Activated CD4-positive, CD25-positive, alpha-beta regulatory T cell (primary cell): ENCODE measurements at places on chromosomes 6 and 20.

DNA sequence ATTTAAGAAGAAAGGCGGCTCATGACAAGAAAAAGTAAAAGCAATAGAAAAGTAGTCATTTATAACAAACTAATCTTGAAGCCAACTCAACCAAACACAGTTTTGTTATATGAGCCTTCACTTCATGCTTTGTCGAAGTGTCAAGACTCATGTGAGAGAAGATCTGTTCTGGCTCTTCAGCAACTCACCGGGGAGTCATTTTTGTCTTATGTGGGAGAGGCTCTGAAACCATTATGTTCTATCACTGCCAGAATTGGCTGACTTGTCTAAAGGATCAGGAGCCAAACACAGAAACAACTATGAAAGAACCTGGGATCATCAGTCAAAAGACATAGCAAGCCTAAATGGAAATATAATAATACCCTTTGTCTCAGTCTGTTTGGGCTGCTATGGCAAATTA, 105.2 kb downstream of the CDK19 start:
- DNase-seq: no peak

- no peak for DNase-seq
Observed at GRCh38 chr6:36110050-36110449, 20.3 kb upstream of the MAPK13 start.

GRCh38 chr6:47241742-47242482, 67.8 kb downstream of the TNFRSF21 start:
- no peak for DNase-seq

- no peak for DNase-seq
Observed at GRCh38 chr6:121430514-121431460, 4.7 kb upstream of the GJA1 start.

DNA sequence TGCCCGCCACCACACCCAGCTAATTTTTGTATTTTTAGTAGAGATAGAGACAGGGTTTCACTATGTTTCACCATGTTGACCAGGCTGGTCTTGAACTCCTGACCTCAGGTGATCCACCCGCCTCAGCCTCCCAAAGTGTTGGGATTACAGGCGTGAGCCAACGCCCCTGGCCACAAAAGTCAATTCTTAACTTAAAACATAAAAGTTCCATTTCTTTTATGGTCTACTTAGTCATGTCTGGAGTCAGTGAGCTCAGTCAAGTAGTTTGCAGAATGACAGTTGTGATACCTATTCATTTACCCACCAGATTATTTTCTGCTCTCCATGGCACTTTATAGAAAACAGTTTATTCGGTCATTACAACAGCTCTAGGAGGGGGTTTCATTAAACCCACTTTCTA, 103.1 kb upstream of the ESR1 start:
- DNase-seq: no peak

DNA sequence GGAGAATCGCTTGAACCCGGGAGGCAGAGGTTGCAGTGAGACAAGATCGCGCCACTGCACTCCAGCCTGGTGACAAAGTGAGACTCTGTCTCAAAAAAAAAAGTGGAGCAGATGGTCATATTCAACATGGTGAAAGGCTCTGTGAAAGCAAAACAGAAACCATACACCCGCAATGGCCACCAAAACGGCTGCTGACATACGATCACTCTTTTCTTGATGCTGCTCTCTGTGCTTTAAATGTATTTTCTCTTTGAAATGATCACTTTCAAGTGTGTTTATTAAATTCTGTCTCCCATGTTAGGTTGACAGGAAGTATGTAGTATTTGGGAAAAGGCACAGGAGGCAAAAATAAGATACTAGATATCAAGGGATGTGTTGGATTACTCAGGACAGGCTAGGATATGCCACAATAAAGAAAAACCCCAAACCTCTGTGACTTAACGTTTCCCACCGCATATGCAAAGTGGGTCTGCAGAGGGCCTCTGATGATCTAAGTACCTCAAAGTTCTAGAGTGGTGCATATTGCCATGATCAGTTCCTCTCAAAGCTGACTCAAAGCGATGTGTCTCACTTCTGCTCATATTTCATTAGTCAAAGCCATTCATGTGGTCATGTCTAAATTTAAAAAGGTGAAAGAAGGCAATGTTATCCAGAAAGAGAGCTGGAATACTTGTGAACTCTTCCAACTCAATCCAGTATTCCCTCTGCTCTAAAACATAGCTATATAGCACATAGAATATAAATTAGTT, 155.1 kb upstream of the SOX4 start:
- DNase-seq: no peak

- no peak for DNase-seq
Observed at GRCh38 chr20:45826381-45827019, 612 bp downstream of the TNNC2 start.

GRCh38 chr6:99802396-99803031, 191.5 kb downstream of the MCHR2 start:
- DNase-seq: no peak

DNA sequence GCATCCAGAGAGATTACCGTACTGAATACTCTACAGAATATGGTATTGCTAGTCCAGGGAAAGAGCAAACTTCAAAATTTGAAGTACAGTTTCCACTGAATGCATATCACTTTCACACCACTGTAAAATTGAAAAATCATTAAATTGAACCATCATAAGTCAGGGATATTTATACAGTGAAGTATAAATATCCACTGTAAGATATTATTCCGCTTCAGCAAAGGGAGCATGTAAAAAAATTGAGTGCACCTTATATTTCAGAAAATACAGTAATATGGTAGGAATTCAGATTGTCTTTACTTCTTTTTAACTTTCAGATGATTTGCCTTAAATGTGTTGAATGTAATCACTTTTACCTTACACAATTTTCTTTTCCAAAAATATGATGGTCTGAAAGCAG, 60.9 kb upstream of the TXNDC5 start:
- no peak for DNase-seq

DNA sequence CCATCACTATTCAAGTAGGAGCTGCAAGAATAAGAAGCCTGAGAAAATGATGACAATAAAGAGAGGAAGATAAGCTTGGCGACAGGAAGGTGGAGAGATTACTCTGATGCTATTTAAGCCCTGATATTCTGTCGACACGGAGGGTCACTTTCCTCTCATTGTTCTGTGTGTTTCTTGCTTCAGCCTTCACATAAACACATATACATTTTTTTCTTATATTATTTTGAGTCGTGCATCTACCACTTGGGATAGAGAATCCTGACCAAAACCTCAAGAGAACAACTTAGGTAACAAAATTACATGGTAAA, 10.5 kb downstream of the PTCHD4 start:
- DNase-seq: no peak

DNA sequence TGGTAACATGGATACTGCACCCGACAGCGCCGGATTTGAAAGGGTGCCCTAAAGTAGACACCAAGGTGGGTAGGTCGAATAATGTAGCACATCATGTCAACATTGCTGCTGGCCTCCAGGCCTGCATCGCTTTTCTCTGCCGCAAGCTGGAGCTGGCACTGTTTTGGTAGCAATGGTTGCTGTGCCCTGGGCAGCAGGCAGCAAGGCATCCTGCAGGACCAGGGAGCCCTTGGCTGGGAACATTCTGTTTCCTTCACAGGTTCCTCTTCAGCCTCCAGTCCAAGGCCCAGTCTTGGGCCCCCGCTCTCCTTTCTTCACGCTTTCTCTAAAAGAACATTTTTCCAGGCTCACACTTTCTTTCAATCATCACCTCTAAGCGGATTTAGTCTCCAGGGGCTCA, 365.8 kb upstream of the JARID2 start:
- DNase-seq: no peak

GRCh38 chr6:89522778-89523177, 89.8 kb downstream of the ANKRD6 start:
- no peak for DNase-seq

- DNase-seq: no peak
Observed at GRCh38 chr6:46273911-46274310, 103.1 kb upstream of the ENPP5 start.

- no peak for DNase-seq
Observed at GRCh38 chr6:167226791-167227190, 64.3 kb upstream of the UNC93A start.

- DNase-seq: no peak
Observed at GRCh38 chr6:144637541-144637940, 352.4 kb downstream of the UTRN start.

DNA sequence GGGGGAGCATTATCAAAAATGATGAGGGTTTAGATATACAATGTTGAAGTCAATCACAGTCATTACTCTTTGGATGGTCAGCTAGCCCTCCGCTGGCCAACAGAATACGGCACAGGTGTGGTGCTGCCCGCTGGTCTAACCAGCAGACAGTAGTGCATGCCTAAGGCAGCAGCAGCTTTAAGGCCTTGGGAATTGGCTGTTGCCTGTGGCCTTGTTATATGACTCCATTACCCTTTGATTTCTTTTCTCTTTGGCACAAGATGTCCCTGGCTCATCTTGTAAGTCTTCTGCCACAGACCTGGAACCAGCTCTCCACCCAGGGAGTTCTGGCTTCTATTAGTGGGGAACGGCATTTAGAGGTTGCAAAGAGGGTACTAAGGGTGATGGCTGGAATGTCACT, 110.2 kb downstream of the WDR27 start:
- no peak for DNase-seq
